ENCODE measurements at places on chromosomes 3 and 15.

GRCh38 chr3:195666-196065 is 897 bp upstream of the CHL1 start:
- no peak for DNase-seq

- no peak for DNase-seq
Measured at GRCh38 chr3:166810741-166811445, 569.2 kb downstream of the ZBBX start.

GRCh38 chr3:126544596-126545281 is 14.0 kb downstream of the C3orf22 start:
- peak; percentile 11 for DNase-seq

DNA sequence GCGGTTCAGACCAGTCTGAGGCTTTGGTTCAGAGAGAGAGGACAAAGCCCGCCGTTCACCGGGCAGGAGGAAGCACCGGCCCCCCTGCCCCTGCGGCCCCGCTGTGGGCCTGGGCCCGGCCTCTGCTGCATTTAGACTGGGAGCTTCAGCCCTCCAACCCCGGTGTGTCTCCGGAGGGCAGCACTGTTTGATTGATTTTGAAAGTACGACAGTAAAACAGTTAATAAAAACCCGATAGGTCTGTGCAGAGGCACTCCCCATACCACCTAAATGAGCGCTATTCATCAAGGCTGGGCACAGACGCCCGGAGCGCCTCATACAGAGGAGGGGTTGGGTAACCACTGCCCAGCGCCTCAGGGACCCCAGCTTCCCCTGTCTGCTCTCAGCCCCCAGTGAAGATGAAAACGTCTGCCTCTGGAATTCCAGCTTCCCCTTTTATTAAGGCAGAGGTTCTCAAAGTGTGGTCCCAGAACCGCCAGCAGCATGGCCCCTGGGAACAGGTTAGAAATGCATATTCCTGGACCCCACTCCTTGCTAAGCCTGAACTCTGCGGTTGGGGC is 256.7 kb upstream of the TLE3 start:
- no peak for DNase-seq

DNA sequence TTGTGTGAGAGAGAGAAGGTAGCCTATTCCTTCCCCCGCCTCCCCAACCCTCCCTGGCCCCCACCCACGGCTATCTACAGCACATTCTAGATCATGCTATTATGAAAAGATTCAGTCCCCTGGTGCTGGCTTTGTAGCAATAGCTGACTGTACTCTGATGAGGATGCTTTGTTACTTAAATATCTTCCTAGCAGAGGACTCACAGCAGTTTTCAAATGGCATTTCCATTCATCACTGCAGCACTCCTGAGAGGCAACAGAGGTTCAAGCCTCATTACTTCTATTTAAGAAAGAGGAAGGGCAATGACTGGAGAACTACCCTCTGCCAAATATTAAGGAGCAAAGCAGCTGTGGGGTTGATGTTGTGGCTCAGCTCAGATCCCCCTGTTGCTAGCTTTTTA is 61.0 kb downstream of the LRRN1 start:
- no peak for DNase-seq

GRCh38 chr15:48112242-48112641 is 8.5 kb upstream of the SLC24A5 start:
- no peak for DNase-seq

GRCh38 chr3:194325424-194326153 is 25.5 kb downstream of the CPN2 start:
- DNase-seq, result no peak

- no peak for DNase-seq
Measured at GRCh38 chr3:69456631-69457030, 70.7 kb upstream of the FRMD4B start.

DNA sequence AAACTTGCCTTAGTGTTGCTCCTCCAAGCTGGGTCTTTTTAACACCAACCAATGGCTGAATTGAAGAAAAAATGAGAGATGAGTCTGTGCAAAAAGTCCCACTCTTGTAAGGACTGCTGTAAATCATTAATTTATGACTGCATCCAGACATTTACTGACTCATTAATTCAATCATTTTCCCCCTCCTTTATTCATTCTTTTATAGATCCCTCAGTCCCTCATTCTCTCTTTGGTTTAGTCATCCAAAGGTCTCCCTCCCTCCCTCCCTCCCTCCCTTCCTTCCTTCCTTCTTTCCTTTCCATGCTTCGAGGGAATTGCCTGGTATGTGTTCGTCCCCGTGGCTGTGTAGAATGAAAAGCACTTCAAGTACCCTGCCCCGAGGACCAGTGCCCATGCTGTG is 35.3 kb upstream of the MRPS22 start:
- no peak for DNase-seq

DNA sequence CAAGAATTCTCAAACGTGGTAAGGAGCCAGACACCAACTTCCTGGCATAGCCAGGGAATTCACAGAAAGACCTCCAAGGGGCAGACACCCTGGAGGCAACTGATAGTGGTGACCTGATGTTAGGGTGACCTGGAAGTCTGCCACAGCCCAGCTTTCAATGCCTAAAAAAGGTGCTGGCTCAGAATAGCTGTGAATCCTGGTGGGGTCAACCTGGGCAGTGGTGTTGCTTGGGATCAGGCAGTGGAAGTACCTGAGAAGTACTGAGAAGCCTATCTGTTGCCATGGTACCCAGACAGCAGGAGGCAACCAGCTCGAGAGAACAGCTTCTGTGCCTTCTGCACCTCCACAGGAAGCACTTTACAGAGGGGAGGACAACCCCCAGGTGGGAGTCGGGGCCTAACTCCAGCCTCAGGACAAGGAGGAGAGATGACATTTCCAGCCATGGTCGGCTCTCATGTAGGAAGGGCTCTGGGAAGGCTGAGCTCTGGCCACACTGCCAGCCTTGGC is 55.4 kb upstream of the LARS2 start:
- DNase-seq, result no peak

DNA sequence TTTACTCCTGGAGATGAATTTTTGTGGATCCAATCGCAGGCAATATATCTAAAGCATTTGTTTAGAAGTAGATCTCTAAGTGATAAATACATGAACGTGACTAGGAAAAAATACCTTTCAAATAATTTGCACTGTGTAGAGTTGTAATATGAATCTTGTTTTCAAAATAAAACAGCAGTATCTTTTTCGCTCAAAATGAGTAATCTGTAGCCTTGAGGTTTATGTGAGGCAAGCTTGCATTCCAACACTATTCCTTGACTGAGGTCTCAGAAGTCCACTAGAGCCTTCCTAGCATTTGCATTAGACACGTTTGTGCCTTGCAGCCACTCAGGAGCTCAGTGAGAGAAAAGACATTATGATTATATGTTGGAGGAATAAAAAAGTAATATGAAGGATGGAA is 138.3 kb upstream of the ROBO1 start:
- DNase-seq, result no peak

DNA sequence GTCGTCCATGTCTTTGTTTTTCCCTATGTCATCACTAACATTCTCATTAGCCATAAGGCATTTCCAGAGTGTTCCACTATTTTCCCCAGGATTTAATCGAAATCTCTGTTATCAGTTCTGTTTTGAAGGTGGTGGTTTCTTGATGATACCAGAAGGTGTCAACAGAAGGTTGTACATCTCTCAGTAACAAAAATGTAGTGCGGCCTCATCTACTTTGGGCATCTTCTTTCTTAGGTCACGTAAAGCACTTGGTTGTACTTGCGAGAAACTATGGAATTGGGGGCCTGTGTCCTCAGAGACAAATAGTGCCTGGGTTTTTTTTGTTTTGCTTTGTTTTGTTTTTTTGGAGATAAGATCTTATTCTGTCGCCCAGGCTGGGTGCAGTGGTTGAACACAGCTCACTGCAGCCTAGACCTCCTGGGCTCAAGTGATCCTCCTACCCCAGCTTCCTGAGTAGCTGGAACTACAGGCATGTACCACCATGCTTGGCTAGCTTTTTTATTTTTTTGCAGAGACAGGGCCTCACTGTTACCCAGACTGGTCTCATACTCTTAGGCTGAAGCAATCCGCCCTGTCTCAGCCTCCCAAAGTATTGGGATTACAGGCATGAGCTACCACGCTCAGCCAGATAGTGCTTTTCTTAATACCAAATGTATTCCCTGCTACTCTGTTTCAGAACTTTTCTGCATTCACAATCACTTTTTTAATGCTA is 61.2 kb upstream of the FURIN start:
- no peak for DNase-seq

DNA sequence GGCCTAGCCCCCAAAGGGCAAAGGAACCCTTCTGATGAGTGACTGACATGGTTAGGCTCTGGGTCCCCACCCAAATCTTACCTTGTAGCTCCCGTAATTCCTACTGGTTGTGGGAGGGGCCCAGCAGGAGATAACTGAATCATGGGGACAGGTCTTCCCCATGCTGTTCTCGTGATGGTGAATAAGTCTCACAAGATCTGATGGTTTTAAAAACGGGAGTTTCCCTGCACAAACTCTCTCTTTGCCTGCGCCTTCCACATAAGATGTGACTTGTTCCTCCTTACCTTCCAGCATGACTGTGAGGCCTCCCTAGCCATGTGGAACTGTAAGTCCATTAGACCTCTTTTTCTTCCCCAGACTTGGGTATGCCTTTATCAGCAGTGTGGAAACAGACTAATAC is 16.9 kb downstream of the TKT start:
- DNase-seq, result no peak

GRCh38 chr3:11510356-11510755 is 133.4 kb downstream of the VGLL4 start:
- DNase-seq, result no peak

GRCh38 chr3:94241986-94242385 is 179.1 kb downstream of the NSUN3 start:
- no peak for DNase-seq

GRCh38 chr15:56496635-56497034 is 31.7 kb upstream of the MNS1 start:
- no peak for DNase-seq

DNA sequence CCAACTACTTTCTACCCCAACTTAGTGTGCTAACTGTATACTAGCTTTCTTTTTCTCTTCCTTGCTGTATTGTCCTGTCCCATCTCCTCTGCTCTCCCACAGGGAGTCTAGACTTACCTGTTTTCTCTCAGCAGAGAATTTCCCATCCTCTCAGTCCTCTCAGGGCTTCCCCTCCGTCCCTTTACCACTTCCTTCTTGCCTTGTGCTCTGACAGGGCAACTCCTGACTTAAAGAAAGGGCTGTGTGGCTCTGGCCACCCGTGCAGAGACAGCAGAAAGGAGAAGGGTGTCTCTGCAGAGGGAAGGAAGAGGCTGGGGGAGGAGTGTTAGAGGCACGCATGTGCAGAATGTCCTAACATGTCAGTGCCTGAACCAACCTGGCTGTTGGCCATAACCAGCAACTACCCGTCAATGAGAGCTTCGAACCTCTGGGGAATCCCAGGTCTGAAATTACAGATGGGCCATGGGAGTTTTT is at the start of gene GCSAM:
TSS of gene GCSAM (minus strand) at position 274 of the 474 bp plus-strand sequence. CDS start at position 146, 128 bp downstream.
- DNase-seq, result peak; percentile 67

DNA sequence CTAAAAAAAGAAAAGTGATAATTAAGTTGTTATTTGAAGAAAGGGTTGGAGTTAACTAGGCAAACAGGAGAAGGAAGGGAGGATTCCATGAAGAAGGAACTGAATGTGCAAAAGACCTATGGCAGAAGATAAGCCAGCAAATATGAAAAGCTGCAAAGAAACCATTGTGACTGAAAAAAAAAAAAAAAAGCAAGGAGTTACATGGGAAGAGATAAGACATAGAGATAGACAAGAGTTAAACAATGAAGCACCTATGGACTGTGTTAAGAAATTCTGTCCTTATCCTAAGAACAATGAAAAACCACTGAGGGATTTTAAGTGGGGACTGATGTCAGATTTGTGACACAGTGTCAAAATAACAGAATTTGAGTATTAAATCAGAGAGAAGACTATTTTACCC is 17.0 kb downstream of the ZNF280D start:
- DNase-seq, result no peak

All from stimulated activated CD8-positive, alpha-beta memory T cell treated with anti-CD3 and anti-CD28 coated beads, Interleukin-4, amount 100 ng/mL, for 48 hours (primary cell).